Urothelium cell line (cell line): ENCODE measurements at places on chromosomes 1 and 21.

DNA sequence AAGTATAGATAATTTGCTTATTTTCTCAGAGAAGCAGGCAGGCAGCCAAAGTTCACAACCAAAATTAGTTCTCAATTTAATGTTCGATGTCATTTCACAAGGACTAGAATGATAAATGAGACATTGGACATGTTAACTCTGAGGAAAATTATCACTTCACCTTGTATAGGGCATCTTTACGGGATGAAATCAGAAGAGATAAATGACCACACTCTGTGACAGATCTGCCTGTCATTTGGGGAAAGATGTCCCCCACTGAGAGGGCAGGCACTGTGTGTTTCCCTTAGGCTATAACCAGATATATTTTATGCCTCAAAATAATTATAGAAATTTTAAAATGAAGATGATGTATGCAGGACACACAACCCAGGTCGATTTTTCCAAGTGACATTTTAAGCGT is 642.9 kb downstream of the BRINP3 start:
- DNase-seq, result no peak

DNA sequence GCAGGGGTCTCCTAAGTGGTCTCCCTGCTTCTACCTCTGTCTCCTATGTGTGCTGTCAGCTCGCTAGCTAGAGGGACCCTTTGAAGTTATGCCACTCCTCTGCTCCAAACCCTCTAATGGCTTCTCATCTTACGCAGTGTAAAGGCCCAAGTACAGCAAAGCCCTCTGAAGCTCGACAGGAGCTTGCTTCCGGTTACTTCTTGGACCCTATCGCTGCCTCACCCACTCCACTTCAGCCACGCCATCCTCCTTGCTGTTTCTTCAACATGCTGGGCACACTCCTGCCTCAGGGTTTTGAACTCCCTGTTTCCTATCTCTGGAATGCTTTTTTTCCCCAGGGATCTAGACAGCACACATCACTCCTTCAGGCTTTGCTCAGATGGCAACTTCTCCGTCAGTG is 102.3 kb upstream of the F3 start:
- no peak for DNase-seq

- peak; percentile 54 for DNase-seq
Observed at GRCh38 chr1:22889213-22889827, 83.3 kb downstream of the LACTBL1 start.

DNA sequence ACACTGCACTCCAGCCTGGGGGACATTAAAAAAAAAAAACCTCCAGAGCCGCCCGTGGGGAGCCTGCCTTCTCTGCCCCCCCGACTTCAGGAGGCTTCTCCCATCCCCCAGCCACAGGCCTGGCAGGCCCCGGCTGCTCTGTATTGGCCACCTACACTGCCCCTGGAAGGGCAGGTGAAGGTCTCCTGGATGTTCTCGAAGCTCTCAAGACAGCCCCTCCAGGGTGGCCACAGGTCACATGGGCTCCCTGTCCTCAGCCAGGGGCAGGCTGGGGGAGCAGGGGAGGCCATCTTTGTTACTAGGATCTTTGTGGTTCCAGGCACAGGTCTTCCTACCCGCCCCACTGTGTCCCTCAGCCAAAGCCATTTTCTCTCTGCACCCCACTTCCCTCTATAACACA is 32.8 kb downstream of the PADI6 start:
- DNase-seq, result no peak

GRCh38 chr1:223683586-223684487 is 18.3 kb upstream of the CAPN8 start:
- peak; percentile 52 for DNase-seq

- no peak for DNase-seq
Observed at GRCh38 chr1:94413311-94413710, 4.9 kb upstream of the ABCD3 start.

GRCh38 chr1:36715797-36716196 is 233.1 kb upstream of the CSF3R start:
- DNase-seq, result no peak

GRCh38 chr1:111971396-111971795 is 18.1 kb downstream of the KCND3 start:
- no peak for DNase-seq

GRCh38 chr1:115537415-115537814 is 104.4 kb upstream of the VANGL1 start:
- no peak for DNase-seq

GRCh38 chr21:43269440-43269839 is 100.6 kb downstream of the CRYAA start:
- DNase-seq, result no peak

DNA sequence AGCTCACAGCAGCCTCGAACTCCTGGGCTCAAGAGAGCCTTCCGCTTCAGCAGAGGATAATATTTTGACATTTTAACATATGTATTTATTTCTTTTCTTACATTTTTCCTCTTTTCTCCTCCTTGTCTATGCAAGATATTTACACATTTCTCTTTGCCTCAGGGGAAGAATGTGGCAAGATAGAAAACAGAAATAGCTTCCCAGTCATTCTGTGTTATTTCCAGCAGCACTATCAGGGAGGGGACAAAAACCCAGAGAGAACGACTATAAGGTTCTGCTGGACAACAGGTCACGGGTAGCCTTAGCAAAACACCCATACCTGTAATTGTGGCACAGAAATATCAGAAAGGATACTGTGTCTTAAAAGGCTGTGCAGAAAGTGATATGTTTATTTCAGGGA is 7.9 kb downstream of the CD1D start:
- DNase-seq, result no peak

DNA sequence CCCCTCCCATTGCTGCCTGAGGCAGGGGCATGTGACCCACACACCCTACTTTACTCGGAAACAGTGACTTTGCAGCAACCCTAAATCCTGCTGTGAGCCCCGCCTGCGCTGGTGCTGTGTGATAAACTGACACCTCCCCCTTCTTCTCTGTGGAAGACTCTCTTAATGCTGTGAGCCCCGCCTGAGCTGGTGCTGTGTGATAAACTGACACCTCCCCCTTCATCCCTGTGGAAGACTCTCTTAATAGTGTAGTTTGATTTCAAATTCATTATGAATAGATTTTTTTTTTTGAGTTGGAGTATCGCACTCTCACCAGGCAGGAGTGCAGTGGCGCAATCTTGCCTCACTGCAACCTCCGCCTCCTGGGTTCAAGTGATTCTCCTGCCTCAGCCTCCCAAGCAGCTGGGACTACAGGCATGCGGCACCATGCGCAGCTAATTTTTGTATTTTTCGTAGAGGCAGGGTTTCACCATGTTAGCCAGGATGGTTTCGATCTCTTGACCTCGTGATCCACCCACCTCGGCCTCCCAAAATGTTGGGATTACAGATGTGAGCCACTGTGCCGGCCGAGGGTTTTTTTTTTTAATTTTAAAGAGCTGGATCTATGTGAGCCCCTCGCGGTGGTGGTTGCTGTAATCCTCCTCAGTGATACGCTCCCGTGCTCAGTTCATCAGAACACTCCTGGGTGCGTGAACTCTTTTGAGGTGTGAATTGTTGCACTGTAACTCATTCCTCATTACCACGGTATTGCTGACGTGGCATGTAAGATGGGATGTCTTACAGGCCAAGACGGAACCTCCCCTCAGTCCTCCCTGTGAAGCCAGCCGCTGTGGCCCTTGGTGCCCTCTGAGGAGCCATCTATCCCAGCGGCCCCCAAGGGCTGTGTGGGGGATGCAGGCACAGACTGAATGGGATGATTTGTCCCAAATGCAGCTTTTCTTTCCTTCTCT is 60.3 kb downstream of the GALNT2 start:
- no peak for DNase-seq

DNA sequence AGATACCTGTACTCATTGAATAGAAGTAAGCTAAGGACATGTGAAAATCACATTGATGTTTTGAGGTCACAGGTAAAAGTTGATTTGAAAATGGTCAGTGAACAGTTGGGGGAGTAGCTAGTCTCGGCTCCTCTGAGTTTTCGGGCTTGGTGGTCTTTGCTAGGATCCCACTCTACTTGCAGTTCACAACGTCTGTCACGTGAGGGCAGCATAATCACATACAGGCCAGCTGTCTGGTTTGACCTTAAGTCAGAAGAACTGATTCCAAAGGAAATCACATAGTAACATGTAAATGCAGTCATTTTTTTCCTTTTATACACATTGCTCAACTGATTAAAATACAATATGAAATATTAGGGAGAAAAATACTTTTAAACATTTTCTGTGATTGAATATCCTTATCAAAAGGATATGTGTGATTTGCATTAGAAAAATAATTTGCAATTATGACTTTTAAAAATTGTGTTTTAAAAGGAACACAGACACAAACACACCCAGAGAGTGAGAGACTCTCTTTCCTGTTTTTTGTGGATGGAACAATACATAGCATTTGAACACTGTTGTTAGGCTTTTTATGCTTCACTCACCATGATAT is 21.8 kb upstream of the PDC start:
- DNase-seq, result peak; percentile 62

- DNase-seq, result no peak
Observed at GRCh38 chr1:204530932-204531331, 14.7 kb downstream of the MDM4 start.

DNA sequence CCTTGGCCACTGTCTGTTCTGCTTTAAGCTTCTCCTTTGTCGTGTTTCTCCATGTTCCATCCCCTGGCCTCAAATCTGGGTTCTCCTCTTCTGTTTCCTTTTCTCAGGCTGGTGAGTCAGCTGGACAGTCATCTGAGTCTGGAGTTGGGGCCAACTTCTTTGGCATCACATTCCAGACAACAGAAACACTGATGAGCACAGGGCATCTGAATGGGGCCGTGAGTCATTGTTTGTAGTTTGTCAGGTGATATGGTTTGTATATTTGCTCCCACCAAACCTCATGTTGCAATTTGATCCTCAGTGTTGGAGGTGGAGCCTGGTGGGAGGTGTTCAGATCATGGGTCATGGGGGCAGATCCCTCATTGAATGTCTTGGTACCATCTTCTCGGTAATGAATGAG is 14.3 kb upstream of the OLIG2 start:
- DNase-seq, result peak; percentile 92

DNA sequence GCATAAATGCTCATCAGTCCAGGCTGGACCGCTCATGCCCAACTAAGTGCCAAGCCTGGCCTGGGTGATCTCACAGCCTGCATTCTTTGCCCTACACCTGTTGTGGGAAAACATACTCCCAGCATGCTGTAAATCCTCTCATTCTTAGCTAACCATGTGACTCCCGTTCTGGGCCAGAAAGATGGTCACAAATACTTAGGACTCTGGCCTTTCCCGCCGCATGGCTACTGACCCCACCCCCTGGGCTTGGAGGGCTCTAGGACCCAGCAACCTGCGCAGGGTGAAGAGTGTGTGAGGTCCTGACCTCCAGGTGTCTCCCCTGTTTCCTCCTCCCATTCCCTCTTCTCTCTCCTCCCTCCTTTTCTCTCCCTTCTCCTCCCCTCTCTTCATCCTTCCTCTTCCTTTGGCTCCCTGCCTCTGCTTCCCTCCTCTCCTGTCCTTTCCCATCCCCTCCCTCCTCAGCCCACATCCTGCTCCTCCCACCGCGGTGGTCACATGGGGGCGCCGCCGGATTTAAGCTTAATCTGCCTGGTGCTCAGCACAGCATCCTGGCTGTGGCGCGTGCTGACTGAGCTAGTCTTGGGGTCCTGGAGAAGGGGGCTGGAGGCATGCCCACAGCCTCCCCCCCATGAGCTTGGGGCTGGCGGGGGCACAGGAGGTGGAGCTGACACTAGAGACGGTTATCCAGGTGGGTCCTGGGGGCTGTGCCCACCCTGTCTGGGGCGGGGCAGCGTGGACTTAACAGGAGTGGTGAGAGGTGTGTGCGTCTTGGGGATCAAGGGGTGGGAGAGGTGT is at the start of gene CROCC:
TSS of gene CROCC (plus strand) at position 541 of the 795 bp plus-strand sequence. CDS start at position 629, 88 bp downstream.
- DNase-seq, result peak; percentile 77

- DNase-seq, result no peak
Observed at GRCh38 chr1:54324251-54325140, 81.7 kb downstream of the SSBP3 start.

GRCh38 chr1:27071049-27071416 is 58.4 kb upstream of the TENT5B start:
- DNase-seq, result no peak

- peak; percentile 19 for DNase-seq
Observed at GRCh38 chr1:46996659-46997281, 26.7 kb upstream of the CYP4X1 start.

GRCh38 chr21:25757531-25757930 is 22.8 kb downstream of the GABPA start:
- no peak for DNase-seq

DNA sequence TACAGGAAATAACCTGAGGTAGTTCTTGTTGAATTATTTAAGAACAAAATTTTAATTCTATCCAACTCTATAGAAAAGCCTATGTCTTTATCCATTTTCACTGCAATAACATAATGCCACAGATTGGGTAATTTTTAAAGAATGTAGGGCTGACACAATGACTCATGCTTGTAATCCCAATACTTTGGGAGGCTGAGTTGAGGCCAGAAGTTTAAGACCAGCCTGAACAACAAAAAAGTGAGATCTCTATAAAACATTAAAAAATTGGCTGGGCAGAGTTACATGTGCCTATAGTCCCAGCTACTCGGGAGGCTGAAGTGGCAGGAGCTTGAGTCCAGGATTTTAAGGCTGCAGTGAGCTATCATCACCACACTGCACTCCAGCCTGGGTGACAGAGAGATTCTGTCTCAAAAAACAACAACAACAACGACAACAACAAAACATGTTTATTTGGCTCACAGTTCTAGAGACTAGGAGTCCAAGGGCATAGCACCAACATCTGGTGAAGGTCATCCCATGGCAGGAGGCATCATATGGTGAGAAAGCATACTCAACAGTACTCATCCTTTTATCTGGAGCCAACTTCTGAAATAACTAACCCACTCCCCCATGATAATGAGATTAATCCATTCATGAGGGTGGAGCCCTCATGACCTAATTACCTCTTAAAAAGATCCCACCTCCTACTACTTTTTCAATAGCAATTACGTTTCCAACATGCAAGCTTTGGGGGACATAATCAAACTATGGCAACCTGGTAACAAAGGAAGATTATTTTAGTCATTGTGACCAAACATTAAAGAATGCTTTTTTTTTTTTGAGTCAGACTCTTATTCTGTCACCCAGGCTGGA is 59.6 kb downstream of the ABL2 start:
- DNase-seq, result peak; percentile 22

- DNase-seq, result no peak
Observed at GRCh38 chr1:39562886-39563285, 13.7 kb downstream of the PABPC4 start.
